NCI-H524 treated with DMSO at 0.1 percent for 48 hours (cell line): ENCODE measurements at places on chromosomes 11 and 22.

DNA sequence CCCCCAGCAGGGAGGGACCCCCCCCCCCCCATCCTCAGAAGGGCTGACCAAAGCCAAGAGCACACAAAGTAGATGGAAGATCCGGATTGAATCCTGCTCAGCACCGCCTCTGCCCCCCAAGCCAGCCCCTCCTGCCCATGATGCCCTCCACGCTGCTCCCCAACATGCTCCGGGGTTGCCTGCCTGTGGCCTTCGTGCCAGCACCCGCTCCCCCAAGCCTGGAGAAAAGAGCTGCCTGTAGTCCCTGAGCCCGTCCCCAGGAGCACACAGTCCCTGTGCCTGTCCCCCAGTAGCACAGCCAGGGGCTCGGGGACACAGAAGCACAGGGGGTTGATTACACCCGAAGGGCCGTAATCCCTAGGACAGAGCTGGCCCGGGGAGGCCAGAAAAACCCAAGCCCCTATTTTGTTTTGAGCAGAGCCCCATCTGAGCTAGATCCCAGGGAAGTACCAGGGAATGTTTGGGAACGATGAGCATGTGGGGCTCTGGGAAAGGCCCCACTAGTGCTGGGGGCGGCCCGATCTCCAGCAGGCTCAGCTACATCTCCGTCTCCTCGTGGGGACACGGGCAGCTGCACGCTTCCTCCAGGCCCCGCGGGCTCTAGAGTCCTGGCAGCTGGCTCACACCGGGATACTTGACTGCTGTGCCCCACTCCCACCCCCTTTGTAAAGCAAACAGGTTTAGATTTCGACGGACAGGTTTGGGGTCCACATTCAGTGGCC lies 66.7 kb downstream of the PHF21B start:
- DNase-seq, result no peak

- no peak for DNase-seq
Observed at GRCh38 chr22:27022896-27023361, 365.5 kb downstream of the MIAT start.

GRCh38 chr11:13216711-13217075 lies 60.9 kb upstream of the BMAL1 start:
- no peak for DNase-seq

- DNase-seq, result no peak
Observed at GRCh38 chr11:12900496-12900895, 108.6 kb upstream of the RASSF10 start.

GRCh38 chr11:110797453-110797852 lies 85.2 kb upstream of the ARHGAP20 start:
- no peak for DNase-seq

DNA sequence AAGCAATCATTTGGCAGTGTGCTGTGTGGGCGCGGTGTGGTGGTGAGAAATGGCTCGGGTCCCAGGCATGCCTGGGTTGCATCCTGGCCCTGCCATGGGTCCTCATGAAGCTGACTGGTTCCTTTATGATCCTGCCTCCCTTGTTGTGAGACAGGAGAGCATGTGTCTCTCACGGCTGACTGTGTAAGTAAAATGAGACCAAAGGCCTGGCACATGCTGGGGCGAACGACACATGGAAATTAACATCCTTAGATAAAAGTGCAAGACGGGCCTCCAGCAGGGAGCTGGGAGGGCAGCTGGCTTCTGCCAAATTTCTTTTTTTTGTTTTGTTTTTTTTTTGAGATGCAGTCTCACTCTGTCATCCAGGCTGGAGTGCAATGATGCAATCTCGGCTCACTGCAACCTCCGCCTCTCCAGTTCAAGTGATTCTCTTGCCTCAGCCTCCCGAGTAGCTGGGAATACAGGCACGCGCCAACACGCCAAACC lies 9.4 kb upstream of the FBLN1 start:
- no peak for DNase-seq

DNA sequence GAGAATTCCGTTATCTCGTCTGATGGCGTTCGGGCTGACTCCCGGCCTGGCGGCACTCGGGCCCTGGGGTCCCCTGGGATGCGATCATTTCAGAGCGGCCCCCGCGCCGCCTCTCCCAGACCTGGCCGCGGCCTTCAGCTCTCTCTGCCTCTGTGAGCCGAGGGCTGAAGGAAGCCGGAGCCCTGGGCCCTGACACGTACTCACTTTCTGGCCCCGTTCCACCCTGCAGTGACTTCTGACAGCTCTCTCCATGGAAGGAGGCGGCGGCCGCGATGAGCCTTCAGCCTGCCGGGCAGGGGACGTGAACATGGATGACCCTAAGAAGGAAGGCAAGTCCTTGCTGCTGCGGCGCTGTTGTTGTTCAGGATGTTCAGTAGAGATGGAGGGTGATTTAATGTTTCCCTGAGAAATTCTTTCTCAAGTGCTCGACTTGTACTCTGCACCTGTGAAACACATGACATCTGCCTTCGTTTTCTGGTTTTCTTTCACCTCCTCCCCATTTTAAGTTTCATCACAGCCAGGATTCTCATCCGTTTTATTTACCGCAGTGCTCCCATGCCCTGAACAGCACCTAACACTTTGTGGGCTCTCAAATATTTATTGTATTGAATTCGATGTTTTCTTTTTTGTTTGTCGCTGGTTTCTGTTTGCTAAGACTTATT lies 612 bp downstream of the GTSE1 start:
- DNase-seq, result no peak

DNA sequence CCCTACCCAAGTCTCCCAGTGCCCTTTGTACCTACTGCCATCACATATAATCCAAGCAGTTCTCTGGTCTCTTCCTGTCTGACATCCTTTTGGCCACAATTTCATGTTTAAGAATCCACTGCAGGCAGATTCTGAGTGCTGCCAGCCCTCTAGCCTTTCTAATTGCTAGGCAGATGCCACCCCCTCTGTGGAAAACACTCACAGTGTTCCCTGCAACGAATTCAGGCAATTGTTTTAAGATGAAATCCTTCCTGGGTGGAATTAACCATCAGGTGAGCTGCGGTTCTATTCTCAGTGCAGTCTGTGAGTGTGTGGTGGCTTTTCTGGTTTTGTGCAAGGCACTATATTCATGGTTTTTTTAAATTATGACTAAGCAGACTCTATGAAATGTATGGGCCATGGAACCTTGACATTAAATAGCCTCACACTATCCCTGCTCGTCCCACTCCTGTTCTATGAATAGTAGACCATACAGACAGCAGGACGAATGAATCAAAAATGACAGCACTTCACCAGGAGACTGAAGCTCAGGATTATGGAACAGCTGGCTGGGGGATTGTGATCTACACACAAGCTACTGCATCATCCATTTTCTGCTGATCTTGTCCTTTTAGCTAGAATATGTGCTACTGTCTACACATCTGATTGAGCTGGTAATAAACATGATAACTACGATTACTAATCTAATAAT lies 29.8 kb upstream of the BMAL1 start:
- peak; percentile 57 for DNase-seq

GRCh38 chr22:36097880-36098279 lies 62.7 kb downstream of the APOL3 start:
- DNase-seq, result no peak

- DNase-seq, result no peak
Observed at GRCh38 chr11:613369-613968, 2.3 kb downstream of the IRF7 start.

DNA sequence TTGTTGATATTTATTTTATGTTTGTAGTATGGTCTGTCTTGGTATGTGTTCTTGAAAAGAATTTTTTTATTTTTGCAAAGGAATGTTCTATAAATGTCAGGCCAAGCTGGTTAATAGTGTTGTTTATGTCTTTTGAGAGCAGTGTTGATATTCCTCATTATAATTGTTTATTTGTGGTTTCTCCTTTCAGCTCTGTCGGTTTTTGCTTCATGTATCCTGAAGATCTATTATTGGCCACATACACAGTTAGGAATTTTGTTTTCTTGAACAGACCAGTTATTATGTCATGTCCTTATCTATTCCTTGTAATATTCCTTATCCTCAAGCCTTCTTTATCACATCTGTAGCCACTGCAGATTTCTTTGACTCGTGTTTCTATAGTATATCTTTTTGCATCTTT lies 56.5 kb downstream of the PDHX start:
- no peak for DNase-seq

GRCh38 chr11:128021349-128022006 lies 565.9 kb downstream of the ETS1 start:
- DNase-seq, result no peak

DNA sequence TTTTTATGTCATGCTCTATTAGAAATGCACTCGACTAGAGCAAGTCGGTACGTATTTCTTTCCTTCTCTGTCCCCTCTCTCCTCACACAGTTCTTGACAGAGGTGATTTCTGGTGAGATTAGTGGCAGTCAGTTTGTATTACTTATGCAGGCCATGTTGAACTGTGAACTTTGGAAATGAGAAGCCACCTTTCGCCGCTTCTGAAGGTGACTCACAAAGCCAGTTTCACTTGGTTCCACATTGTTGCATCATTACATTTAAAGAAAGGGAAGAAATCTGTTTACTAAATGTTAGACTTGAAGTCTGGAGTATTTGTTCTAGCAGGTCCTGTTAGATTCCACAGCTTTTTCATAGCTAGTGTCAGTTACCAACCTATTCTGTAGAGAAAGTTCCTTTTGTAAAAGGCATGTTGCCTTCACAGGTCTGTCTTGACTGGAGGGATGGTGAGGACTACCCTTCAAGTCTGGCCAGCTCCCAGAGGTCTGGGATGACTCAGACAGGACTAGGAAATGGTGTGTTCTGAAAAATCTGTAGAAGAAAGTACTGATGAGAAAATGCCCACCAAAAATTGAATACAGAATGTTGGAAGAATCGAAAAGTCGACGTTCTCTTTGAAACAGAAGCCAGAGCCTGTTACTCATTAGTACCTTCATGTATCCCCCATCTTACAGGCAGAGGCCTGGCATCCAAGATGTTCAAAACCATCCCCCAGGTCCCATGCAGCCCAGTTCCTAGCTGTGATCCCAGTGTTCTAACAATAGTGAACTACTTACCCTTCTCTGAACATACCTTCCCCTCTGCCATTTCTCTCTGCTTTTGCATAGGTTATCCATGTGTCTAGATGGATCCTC lies 181.4 kb downstream of the DBX1 start:
- no peak for DNase-seq

GRCh38 chr11:60879971-60880588 lies 12.7 kb downstream of the ZP1 start:
- DNase-seq, result no peak

GRCh38 chr22:39292561-39293074 lies 26.8 kb downstream of the RPL3 start:
- no peak for DNase-seq

DNA sequence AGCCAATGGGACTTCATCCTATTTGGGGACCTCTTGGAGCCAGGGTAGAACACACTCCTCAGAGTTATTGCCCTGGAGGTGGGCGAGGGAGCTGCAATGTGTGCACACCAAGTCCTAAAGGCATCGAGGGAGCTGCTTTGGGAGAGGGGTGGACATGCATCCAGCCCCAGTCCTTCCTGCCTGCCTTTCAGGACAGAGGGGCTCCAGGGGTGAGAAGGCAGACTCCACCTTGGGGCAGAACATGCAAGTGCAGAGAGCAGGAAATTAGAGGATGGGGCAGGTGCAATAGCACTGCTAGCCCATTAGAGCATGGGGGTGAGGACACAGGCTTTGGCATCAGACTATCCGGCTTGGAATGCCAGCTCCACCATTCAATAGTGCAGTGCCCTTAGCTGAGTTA lies 288.5 kb downstream of the OPCML start:
- no peak for DNase-seq

DNA sequence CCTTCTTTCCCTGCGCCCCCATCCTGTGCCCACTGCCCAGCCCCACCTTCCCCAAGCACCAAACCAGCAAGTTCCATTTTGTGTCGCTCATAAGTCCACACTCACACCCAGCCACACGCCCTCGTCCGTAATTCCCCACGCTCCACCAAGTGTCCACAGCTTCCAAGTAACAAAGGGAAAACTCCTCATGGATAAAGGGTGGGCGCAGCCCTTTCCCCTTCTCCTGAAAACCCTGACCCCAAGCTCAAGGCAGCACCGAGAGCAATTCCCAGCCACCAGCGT lies 458 bp downstream of the FXYD6 start:
- no peak for DNase-seq

DNA sequence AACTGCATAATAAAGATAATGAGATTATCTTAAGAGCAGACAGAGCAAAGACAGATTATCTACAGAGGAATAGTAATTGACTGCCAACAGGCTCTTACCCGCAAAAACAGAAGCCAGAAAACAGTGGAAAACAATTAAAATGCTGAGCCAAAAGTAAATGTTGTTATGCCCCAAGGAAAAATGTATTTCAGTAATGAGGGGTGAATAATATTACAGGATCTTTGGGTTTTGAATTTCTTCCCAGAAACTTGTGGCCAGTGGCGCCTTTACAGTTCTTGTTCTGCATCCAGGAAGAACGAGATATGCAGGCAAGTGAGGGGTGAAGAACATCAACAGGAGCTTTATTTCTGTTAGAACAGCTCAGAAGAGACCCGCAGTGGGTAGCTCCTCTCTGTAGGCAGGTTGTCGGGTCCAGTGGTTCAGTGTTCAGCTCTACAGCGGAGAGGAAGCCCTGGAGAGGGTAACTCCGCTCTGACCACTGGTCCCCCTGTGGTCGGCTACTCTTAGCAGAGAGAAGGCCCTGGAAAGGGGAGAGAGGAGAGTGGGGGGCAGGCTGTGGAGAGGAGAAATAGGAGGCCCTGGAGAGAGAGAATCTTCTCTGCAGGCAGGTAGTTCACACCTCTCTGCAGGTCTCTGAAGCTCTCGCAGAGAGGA lies 51.8 kb upstream of the SC5D start:
- DNase-seq, result no peak

GRCh38 chr22:48957311-48957986 lies 870.2 kb downstream of the BRD1 start:
- no peak for DNase-seq

DNA sequence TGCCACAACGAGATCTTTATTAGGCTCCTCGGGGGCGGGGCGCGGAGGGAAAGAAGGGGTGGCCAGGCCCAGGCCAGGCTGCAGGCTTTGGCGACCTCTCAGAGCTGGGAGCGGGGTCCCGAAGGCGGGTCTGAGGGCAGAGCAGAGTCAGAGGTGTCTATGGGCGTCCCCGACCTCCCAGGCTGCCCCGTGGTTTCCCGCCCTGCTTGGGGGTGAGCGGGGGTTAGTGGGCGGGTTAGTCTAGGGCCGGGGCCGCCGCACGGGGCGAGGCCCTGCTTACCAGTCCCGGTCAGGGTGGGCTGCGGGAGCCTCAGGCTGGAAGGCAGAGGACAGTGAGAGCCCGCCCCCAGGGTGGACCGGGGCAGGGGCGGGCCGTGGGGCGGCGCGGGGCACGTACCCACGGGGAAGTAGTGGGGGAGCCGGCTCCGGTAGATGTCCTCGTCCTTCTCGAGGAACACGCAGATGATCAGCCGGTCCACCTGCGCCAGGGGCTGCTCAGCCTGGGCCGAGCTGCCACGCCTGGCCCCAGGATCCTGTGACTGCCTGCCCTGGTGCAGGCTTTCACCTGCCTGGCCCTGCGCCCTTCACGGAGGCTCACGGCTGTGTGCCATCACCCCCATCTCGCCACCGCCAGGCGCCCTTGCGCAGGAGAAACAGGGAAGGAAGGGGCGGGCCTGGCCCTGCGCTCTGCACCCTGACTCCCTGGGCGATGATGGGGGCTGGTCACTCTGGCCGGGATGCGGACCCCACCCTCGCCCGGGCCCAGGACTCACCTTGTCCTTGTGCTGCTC lies 12.5 kb downstream of the OTUB1 start:
- DNase-seq, result no peak
